ENCODE measurements at places on chromosomes 3 and 15.
A peak's percentile ranks its signal among the peaks of the same experiment; 100 is the strongest.

DNA sequence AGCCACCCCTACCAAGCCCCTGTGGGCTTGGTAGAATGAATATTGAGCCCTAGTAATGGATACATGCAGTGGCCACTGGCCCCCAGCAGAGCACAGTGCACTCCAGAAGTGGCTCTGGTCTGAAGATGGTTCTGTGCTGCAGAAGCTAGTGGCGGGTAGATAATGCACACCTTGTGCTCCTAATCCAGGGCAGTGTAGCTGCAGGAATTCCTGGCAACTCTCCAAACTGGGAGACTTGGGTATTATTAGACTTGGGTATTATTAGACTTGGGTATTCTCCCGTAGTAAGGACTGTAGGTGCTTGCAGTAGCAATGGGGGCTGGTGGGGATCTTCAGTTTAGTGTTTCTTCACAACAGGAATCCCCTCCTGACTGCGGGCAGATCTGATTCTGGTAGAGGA, 34.7 kb downstream of the NUSAP1 start:
- DNase-seq: no peak

DNA sequence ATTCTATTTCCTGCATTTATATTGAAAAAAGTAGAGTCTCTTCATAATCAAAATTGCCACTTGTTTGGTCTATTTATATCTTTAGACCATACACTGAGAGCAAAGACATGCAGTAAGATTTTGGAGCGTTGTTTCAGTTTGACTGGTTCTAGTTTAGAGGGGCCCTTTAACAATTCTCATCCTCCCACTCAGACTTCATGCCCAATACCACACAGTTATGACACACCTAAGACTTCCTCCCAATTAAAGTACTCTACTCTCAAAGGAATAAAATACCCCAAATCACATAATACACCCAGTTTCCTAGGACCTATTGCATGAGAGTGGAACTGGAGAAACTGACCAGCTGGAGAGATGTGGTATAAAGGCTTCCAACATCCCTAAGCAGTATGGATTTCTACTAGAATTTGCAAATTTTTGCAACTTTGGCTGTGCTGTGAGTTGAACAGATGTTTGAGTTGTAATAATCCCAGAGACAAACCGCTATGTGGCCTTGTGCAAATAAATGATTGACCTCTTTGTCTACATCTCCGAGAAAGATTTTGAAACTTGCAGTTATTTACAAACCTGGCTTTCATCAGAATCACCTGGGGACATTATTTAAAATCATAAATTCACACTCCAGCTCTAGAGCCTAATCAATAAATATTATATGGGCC, 170.0 kb upstream of the ROBO2 start:
- no peak for DNase-seq

DNA sequence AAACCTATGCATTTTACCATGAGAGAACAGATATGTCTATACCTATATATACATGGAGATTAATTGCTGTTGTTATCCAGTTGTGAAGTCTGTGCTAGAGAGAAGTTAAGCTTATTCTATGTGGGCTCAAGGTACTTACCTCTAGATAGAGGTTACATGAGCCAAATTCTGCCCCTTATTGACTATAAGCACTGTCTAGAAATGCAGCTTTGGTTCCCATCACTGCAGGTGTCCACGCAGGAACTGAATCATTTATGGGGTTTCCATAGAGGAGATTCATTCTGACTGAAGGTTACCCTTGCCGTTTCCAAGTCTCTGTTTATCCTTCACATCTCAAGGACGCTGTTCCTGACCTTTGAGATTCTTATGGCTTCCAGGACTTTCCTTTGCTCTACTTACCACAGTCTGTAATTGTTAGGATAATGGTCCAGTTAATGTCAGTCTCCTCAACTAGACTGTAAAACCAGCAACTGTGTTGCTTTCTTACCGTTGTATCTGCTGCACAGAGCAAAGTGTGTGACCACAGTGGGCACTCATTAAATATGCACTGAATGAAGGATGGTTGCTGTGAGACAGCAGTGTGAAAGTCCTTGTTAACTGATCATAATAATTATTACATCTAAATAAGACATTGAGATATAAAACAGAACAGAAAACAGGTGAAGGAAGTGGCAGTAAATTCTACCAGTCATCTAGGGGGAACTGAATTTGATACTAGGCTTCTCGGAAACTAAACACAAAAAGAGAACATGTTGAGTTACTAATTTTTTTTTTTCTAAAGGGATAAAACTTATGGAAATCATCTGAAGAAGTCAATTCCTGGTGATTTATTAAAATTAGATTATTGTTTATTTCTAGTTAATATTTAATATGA, 44.0 kb upstream of the BCL6 start:
- DNase-seq: no peak

DNA sequence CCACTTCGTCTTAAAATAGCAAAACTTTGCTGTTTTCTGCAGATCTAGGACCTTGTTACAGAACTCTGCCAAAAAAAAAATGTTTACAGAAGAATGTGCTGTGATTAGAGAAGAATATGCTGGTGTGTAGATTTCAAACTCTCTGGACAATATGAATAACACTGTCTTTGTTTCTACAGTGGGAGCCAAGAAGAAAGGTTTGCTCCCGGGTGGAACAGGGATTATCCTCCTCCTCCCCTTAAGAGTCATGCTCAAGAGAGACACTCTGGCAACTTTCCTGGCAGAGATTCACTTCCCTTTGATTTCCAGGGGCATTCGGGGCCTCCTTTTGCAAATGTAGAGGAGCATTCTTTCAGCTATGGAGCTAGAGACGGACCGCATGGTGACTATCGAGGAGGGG, 27.3 kb downstream of the RBM6 start:
- no peak for DNase-seq

DNA sequence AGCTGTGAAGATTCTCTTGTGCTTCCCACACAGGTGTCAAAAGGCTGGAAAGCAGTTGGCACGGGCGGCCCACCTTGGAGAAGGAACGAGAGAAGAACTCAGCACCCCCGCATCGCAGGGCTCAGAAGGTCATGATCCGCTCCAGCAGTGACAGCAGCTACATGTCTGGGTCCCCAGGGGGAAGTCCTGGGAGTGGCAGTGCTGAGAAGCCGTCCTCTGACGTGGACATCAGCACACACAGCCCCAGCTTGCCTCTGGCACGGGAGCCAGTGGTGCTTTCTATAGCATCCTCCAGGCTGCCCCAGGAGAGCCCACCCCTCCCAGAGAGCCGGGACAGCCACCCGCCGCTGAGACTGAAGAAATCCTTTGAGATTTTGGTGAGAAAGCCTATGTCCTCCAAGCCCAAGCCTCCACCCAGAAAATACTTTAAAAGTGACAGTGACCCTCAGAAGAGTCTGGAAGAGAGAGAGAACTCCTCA, 31.4 kb downstream of the STARD5 start:
- DNase-seq: no peak

GRCh38 chr3:107670986-107671385, 148.2 kb downstream of the BBX start:
- DNase-seq: no peak

DNA sequence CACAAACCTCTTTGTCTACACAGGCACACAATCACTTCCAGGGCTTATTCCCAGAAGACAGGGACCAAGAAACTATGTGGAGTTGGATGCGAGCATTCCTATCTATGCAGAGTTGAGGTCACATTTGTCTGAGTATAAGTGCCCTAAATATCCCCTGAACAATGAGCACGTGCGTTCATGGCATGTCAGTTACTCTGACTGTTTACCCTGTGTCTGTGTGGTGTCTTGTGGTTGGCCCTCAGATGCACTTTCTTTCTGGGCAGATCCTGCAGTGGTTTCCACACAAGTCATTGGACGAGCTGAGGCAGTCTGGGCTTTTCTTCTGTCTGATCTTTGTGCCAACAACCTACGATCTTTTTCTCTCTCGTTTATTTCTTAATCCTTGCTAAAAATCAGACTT, 134.5 kb downstream of the FBN1 start:
- no peak for DNase-seq

- no peak for DNase-seq
Measured at GRCh38 chr3:112333381-112334317, 693 bp downstream of the CD200 start.

DNA sequence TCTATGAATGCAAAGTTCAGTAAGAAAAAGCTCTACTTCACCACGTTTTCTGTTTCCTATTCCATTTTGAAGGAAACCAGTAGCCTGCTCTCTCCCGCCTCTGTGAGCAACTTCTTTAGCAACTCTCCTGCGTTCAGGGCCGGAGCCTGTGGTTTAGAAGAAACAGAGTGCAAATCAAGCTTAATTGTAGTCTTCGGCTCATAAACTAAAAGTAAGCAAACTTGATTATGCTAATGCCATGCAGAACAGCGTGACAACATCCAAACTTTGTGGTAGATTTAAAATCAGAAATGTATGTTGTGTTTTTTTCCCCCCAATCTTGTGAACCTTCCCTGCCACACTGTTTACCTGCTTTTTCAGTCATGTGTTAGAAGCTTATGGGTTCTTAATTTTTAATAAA, 87.4 kb downstream of the SEMA6D start:
- DNase-seq: no peak

- no peak for DNase-seq
Measured at GRCh38 chr3:141246224-141246957, 14.8 kb downstream of the PXYLP1 start.

DNA sequence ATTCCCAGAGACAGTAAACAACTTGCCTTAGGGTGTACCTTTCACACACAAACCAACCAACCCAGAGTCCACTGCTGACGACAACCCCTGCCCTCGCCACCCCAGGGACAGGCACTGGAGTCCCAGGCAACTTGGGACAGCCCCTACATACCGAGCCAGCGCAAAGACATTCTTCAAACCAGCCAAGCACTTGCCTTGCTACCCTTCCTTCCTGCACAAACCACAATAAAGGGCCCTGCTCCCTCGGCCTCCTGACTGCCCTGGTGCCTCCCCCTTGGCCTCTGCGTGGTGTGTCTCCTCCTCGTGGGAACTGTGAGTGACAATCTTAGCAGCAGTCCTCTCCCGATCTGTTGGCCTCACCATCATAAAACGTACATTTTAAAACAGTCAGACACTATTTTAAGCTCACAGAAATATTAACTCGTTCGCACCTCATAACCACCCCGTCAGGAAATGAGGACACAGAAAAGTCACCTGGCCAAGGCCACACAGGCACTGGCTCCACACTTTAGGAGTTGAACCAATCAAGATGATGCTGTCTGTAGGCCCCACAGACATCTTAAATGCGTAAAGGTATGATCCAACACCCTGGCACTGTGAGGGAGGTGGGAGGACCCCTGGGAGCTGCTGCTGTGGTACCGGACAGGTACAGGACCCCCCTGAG, 113.8 kb downstream of the ADCY5 start:
- DNase-seq: no peak

DNA sequence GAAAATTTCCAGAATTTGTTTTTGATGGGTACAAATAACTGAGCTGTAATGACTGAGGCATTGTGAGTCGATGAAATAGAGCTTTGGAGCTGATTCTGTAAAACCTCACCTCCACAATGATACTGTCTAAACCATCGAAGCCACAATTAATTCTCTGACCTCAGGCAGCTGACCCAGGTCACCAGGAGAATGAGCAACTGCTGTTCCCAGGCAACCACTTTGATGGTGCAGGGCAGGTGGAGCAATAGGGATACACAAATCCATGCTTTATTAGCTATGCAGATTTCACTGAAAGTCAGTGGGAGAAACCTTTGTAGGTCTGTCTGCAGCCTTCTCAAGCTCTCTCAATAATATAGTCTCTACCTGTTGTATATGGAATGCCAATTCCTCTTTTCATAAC, 204.4 kb downstream of the RYR3 start:
- no peak for DNase-seq

DNA sequence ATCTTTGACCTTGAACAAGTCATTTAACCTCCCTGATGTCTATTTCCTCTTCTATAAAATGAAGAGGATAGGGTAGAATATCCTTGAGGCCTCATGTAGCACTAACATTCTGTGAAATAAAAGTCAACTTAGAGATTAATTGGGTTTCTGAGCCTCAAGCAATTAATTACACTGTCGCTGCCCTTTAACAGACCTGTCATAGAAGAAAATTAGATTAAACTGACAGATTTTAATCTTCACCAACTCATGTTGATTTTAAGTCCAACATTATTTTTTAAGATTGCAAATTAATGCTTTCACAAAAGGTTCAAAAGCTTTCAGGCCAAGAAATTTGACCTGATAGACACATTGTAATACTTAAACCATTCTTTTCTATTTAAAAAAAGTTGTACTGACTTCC, 8.1 kb upstream of the MNS1 start:
- DNase-seq: no peak

- DNase-seq: no peak
Measured at GRCh38 chr3:29290596-29290995, 9.7 kb downstream of the RBMS3 start.

DNA sequence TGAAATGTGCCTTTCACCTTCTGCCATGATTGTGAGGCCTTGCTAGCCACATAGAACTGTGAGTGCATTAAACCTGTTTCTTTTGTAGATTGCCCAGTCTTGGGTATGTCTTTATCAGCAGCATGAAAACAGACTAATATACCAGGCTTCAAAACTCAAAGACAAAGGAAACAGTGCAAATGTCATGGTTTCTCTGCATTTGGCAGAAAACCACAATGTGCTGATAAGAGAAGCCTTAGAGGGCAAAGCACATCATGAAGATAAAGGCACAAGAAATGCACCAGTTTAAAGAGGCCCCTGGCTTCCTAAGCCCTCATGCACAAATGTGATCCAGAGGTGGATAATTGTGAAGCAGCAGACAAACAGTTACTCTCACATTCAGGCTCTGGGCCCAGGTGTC, 259.2 kb downstream of the CPNE4 start:
- no peak for DNase-seq

GRCh38 chr15:64284042-64284441, 71.9 kb downstream of the CSNK1G1 start:
- DNase-seq: peak; percentile 33

DNA sequence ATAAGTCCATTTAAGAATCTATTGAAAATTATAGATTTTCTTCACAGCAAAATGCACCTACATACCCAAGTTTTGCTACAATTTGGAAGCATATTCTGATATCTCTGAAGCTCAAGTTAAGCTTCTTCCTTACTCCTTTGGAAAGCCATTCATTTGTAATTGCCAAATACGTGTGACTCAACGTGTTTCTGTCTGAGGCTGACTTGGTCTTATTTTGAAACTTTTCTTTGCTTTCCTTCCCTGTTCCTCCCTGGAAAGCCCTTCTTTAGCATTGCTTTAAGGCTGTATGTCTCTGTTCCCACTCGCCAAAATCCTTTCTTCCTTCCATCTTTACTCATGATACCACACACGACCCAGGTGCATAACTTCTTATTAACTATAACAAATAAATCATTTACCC, 232.0 kb downstream of the ZBBX start:
- DNase-seq: no peak

DNA sequence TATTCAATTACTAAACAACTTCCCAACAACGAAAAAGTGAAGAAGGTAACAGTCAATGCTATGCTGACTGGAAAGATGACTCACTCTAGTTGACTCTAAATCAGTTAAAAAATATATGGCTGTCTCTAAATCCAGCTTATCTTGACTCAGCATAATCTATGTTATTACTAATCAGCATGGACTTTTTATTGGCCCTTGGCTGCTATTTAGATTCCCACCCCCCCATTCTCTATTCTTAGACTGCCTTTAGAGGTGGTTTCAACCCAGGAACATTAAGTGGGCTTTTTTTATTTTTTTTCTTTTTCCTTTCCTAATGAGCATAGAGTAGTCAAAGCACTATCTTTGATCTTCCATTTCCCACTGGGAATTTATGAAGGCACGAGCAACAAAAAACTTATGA, 1.9 kb downstream of the PCOLCE2 start:
- peak; percentile 58 for DNase-seq

- no peak for DNase-seq
Measured at GRCh38 chr15:23853286-23853685, 166.2 kb upstream of the NDN start.
